ENCODE measurements at places on chromosomes 6 and 20. TPM values are rescaled to one million over a fixed set of nuclear protein-coding genes. Genes with fewer than 3 reads are reported as not detected.

DNA sequence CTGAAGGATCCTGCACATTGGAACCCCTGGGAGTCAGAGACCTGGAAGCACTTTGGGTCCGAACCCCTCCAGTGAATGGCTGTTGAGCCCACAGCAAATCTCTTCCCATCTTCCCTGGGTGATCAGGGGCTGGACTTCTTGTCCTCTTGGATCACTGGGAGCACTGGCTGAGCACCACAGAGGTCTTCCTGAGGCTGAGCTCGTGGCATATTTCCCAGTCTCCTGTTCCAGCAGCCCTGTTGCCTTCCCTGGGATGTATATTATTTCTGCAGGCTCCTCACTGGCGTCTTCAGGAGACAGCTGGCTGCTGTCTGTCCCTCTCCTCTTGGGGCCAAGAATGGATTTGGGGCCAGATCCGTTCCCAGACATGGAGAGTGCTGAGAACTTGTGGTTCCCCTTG lies 43.4 kb downstream of the PTK7 start:
- DNase-seq: no peak

DNA sequence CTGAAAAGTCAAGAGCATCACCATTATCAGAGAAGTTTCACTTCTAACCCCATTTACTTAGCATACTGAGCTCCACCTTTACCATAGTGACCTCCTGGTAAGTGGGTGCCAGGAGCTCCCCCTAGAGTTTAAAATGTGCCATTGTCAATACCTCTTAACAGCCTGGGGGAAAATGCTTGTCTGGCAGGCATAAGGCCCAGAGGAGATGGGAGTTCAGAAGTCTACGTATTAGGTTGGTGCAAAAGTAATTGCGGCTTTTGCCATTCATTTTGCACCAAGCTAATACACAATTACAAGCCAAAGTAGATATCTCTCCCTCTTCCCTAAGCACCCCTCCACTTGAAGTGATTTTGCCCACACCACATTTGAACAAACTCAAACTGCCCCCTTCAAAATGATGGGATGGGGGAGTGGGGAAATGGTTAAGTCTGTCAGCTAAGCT lies 919.0 kb downstream of the KIF16B start:
- DNase-seq: no peak

APOBEC2 gene
- total RNA-seq: not detected

GRCh38 chr6:168638468-168639271 lies 197.7 kb downstream of the SMOC2 start:
- no peak for DNase-seq

KIF25 gene
- total RNA-seq: 0.27 TPM

DNA sequence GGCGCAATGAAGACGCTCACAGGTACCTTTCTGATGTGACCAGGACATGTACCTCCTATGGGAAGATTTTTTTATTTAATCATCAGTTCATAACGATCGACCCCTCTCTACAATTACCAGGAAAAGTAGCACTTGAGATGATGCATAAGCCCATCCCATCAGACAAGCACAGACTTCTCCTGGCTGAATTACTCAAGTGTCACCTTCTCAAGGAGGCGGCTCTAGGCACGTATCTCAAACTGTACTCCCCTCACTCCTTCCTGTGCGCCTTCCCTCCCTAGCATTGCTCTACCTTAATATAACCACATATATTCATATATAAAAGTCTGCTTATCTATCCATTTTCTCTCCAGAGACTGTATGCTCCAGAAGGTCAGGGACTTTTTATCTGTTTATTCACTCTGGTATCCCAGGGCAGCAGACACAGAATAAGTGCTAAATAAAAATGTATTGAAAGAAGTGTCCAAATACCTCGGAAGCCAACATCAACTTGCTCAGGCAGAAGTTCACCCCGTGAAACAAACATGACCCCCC lies 71.5 kb downstream of the CNKSR3 start:
- DNase-seq: no peak

DNA sequence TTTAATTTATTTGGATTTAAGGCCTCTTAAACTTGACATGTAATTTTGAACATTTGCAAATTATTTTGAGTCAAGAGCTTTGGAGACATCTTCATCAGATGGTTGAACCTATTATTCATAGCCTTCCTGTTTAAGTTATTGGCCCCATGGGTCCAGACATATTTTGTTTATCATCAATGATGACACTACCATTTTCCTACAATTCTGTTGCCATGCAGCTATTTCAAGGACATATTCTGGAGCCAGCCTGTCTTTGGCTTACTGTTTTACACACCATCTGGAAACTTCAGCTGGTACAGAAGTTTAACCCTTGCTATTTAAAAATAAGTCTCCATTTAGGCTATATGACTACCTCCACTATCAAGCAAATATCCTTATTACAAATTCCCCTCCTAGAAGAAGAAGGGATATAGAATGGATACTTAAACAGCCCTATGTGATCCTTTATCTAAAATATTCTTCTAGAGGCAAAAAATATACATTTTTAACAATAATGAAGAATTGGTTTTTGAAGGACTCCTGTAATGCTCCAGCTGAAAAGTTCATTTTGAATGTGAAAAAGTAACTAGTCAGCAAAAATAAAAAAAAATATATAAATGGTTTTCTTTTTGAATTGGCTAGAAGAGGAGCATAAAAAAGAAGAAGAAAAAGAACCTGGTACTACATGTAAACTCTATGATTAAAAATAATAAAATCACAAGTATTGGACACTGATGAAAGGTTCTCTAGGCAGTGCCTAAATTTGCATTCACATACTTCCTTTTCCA lies 544.0 kb upstream of the HS3ST5 start:
- DNase-seq: no peak

CFAP61 gene
- total RNA-seq: 0.67 TPM

SLC22A7 gene
- not detected for total RNA-seq

- no peak for DNase-seq
Observed at GRCh38 chr6:121491576-121491975, 56.1 kb downstream of the GJA1 start.

DNA sequence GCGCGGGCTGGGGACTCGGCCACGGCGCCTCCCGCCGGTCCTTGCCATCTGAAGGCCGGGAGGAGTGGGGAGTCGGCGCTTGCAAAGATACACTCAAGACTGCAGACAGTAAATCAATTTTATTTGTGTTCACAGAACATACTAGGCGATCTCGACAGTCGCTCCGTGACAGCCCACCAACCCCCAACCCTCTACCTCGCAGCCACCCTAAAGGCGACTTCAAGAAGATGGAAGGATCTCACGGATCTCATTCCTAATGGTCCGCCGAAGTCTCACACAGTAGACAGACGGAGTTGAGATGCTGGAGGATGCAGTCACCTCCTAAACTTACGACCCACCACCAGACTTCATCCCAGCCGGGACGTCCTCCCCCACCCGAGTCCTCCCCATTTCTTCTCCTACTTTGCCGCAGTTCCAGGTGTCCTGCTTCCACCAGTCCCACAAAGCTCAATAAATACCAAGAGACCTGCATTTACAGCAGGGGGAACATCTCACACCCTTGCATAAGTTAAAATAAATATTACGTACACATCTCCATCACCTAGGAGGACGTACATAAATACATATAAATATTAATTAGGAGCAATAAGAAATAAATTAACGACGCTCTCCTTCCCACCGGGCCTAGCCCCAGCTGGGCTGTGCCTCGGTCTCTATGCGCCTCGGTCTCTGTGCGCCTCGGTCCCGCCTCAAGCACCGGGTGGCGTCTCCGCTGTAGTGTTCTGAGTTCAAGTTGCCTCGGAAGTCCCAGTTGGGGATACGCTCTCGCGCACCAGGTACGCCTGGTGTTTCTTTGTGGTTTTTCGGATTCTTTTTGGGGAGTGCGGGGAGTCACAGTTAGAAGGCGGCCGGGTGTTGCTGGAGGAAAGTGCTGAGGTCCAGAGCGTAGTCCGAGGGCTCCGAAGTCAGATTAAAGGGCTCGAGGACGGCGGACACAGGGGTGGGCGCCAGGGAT lies 889 bp upstream of the FLOT1 start:
- DNase-seq: peak; percentile 41
